ENCODE measurements at places on chromosomes 2 and 18.
A peak's percentile ranks its signal among the peaks of the same experiment; 100 is the strongest.

- DNase-seq = no peak
Measured at GRCh38 chr2:13758412-13758811, 874.1 kb upstream of the LRATD1 start.

GRCh38 chr18:50298443-50299284 is 11.2 kb upstream of the CXXC1 start:
- no peak for DNase-seq

DNA sequence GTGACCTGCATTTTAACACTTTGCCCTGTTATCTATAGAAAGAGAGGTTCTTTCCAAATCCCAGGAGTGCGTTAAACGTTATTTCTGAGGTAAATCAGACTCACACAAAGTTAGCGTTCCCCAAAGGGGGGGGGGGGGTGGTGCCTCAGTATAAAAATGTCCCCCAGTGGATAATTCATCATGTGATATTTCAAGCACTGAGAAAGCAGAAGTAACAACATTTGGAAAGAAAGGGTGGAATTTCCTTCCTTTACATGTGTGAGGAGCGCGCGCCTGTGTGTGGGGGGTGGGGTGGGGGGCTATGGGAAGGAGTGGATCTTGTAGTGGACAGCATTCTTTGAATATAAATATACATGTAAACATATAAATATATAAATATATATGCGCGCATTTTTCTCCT is 630.9 kb downstream of the NYAP2 start:
- no peak for DNase-seq

- no peak for DNase-seq
Measured at GRCh38 chr2:177542396-177542795, 149.8 kb downstream of the AGPS start.

DNA sequence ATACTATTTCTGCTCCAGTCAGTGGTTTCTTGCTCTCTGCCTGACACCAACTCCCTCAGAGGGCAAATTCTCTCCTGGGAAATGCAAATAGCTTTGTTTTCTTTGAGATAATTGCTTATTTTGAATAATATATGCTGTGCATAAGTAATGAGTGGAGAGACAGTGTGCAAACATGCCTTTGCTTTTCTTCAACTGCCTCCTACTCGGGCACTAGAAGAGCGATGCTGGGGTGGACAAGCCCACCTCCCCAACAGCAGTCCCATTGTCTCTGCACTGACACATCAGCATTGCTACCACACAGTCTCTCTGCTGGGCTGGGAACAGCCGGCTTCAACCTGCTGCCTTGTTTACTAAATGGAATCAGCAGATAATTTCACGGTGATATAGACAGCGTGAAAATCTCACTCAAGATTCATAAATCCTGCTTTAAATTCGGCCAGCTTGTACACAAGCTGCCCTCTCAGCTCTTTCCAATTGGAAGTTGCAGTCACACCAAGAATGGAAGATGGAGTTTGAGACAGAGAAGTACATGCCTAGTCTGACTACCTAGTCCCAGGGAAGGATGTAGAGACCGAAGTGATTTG is 694.5 kb downstream of the TDRD15 start:
- no peak for DNase-seq

DNA sequence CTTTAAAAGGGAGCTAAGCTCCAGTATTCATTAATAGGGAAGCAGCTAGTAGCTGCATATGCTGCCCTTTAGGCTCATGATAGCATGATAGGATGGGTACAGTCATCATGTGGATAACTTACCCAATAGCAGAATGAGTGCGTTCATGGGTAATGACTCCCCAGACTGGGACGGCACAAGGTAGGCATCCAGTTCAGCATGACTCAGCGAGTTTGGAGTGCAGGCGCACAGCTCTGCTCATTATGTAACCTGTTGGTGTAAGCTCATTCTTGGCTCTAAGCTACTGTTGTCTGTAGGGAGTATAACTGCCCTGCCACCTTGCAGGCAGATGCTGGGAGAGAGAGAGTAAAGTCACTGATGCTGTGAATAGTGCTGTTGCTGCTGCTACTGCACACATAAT is 209.2 kb upstream of the SYT4 start:
- DNase-seq = no peak

- DNase-seq = no peak
Measured at GRCh38 chr2:181183878-181184542, 203.6 kb downstream of the UBE2E3 start.

DNA sequence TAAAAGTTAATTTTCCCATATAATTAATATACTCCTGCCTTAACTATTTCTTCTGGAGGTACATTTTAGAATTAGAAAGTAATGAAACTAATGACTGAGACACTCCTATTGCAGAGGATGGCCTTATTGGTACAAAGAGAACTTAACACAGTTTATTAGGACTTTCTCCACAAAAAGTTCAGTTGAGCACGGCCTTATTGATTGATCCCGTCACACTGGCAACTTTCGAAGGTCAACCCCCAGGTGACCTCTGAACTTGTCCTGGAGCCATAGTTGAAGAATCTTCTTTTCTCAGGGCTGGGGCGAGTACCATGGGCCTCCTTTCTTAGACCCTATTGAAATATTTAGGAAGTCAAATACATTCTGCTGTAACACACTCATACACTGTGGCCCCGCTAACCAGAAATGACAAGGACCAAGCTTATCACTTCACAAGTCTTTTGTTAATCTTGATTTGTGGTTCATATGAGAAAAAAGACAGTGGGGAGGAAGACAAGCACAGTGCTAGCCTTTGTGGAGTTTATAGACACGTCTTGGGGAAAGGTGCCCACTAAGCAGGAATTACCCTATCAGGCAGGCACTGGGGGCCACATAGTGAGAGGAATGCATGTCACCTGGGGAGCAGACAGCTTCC is 11.2 kb downstream of the SPP2 start:
- DNase-seq = no peak

GRCh38 chr2:39954346-39954745 is 175.3 kb upstream of the THUMPD2 start:
- DNase-seq = no peak

DNA sequence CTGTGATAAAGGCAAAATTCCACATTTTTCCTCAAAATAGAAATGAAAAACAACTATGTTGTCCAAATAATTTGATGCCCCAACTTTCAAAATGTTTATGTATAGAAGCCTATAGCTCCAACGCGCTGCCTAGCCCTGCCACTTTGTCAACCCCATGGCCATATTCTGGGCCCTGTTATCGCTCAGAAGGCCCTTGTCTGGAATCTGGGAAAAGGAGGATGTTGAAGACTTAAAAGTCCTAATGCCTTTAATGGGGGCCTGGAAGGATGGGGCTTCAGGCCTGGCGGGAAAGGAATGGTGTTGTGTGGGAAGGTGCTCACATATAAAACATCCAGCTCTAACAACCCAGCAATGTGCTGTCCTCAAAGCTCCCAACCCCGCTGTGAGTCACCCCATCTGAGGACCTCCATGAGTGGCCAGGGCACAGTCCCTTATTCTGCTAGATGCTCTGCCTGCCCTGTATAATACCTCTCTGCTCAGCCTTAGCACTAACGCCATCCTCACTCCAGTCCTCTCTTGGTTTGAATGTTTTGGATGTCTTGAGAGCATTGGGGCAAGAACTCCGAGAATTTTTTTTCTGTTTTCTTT is 86.0 kb downstream of the ACSL3 start:
- DNase-seq = no peak

- no peak for DNase-seq
Measured at GRCh38 chr2:174070281-174070680, 105.1 kb upstream of the SP3 start.

GRCh38 chr18:23037646-23038045 is 97.6 kb upstream of the CABLES1 start:
- DNase-seq = no peak

GRCh38 chr2:31704561-31705212 is 123.9 kb upstream of the SRD5A2 start:
- no peak for DNase-seq

DNA sequence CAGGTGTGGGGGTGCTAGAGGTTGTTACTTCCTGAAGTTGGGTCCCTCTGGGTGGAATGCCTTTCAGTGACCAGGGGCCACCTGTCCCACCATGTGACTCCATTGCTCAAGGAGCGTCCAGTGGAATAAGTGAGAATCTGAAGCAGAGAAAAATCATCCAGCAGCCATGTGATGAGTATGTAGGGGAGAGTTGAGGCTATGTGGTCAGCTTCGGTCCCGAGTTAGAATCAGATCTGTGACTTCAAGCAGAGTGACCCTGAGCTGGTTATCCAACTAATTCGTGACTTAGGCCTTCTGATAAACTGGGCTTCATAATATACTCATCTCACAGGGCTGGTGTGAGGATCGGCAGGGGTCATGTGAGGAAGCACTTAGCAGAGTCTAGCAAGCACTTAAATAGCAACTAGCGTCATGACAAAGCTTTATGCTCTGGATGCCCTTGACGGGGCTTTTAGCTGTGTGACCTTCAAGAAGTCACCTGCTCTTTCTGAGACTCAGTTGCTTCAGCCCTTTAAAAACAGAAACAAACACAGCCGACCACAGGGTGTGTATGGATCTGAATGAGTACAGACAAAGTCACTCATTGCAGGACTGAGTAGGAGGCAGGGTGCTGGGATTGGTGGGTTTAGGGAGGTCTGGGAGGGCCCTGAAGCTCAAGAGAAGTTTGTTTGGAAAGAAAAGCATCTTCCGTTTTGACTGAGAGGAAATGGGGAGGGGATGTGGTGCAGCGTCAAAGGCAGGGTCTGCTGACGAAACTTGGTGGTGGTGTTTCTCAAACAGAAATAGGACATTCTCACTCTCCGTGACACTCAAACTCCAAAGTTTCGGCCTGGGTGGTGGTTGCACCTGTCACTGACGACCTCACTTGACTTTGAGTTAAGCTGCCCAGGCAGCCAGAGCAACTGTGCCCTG is 264.0 kb upstream of the CXCR4 start:
- peak; percentile 26 for DNase-seq

DNA sequence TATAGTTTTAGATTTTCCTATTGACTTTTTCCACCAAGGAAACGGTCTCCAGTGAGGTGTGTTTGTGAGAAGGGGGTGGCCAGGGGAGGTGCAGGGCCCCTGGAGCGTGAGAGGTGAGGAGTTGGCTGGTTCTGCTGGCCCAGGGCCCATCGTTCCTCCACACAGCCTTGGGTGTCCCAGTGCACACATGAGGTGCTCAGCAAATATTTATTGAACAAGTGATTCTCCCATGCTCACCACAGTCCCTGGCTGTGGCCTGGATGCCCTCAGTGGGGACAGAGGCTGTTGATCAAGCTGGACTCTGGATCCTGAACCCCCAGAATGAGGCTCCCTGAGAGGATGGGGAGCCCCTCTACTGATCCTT is 5.0 kb downstream of the HAAO start:
- DNase-seq = no peak

- DNase-seq = no peak
Measured at GRCh38 chr2:85089585-85089984, 43.6 kb upstream of the TCF7L1 start.

GRCh38 chr2:134466141-134466540 is 212.3 kb downstream of the MGAT5 start:
- no peak for DNase-seq

- DNase-seq = no peak
Measured at GRCh38 chr2:128347171-128347558, 28.5 kb upstream of the HS6ST1 start.

GRCh38 chr2:11712866-11713265 is 33.6 kb upstream of the LPIN1 start:
- no peak for DNase-seq
